ENCODE measurements at places on chromosomes 16 and 17.

DNA sequence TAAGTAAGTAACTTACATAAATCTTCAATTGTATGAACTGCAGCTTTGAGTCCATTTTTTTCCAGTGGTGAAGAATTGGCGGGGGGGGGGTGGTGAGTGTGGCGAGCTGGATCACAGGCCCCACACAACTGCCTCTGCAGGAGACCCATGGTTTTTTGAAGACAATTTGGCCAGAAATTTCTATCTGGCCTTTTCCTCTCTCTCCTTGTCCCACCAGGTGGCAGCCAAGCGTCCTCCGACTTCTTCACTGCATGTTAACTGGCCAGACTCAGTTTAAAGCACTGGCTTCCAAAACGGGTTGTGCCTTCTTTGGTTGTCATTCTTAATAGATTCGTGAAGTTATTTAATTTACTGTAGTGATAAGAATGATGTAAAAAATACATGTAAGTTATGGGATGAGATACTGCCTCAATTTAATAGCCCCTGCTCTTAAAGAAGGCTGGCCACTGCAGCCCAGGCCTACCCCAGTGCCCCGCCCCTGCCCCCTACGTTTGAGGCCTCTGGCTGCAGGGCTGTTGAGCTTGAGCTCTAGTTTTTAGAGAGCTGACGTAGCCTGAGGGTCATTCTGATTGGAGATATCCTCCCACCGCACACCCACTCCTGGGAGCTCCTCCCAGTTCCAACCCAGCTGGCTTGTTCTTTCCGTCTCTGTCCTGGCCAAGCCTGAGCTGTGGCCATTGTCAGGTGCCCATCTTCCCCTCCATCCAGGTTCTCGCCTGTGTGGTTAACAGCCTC, 36.4 kb downstream of the AKAP1 start:
- no peak for DNase-seq

DNA sequence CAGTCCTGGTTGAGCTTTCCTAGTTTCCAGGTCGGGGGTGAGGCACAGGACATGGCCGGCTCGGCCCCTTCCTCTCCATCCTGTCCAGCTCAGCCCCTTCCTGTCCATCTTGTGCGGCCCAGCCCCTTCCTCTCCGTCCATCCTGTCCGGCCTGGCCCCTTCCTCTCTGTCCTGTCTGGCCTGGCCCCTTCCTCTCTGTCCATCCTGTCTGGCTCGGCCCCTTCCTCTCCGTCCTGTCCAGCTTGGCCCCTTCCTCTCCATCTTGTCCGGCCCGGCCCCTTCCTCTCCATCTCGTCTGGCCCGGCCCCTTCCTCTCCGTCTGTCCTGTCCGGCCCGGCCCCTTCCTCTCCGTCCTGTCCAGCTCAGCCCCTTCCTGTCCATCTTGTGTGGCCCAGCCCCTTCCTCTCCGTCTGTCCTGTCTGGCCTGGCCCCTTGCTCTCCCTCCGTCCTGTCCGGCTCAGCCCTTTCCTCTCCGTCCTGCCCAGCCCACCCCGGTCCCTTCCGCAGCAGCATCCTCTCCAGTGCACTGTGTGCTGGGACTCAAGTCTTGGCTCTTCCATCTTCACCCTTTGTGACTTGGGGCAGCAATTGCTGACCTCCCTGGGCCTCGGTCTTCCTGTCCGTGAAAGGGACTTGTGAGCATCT, 5.5 kb upstream of the ZNF750 start:
- no peak for DNase-seq

DNA sequence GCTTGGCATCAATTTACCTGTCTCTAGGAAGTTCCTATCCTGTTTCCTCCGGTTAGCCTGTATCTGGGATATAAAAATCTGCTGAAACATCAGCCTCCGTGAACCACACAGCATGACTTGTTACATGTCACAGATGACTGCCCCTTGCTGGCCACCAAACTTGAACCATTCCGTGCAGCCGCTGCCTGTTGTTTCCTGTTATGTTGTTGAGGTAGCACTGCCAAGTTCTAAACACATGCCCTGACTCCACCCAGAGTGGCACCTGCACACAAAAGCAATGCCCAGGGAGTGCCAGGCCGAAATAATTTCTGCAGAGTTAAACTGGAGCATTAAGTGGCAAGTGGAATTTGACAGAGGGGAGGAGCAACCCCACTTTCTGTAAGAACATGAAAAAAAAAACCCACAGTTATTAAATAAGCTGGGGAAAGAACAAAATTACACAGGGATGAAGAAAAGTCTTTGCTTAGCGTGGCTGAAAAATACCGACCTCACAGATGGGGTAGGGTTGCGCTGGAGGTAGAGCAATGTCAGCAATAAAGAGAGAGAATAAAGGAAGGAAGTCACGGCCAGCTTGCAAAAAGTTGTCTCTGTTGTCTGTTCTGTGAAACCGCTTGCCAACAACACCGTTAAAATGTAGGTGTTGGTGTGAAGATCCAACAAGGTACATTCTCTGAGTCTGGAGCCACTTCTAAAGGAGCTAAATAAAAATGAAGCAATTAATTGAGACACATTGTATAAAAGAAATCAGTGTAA, 174.6 kb upstream of the CDH13 start:
- DNase-seq = no peak

DNA sequence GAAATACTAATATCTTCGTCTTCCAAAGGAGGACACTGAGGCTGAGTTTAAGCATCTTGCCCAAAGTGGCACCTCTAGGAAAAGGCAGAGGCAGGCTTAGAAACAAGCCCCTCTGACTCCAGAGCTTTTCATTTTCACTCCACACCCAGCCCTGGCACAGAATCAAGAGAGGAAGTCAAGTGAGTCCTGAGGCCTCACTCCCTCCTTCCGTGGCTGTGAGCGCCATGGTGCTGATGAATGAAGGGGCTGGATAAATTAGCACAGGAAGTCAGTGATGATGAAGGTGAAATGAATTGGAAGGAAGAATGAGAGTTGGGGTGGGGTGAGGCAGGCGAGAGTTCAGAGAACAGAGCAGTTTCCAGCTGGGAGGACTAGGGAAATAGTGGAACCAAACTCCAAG, 179.3 kb downstream of the TMEM132E start:
- DNase-seq = no peak

DNA sequence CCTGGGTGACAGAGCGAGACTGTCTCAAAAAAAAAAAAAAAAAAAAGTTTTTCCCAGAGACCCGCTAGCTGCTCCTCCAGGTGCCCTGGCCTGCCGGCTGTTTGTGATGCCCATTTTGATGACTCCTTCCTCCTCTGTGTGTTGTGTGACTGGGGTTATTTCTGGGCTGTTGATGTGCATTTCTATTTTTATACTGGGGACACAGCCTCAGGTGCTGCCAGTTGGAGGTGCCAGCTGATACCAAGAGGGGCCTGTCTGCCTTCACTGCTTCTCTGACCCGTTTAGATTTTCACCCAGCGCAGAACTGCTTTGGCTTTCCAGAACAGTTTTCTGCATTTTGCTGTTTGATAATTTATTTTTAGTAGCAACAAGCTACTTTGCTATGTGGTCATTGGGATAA, 6.7 kb downstream of the PLA2G15 start:
- DNase-seq = no peak

DNA sequence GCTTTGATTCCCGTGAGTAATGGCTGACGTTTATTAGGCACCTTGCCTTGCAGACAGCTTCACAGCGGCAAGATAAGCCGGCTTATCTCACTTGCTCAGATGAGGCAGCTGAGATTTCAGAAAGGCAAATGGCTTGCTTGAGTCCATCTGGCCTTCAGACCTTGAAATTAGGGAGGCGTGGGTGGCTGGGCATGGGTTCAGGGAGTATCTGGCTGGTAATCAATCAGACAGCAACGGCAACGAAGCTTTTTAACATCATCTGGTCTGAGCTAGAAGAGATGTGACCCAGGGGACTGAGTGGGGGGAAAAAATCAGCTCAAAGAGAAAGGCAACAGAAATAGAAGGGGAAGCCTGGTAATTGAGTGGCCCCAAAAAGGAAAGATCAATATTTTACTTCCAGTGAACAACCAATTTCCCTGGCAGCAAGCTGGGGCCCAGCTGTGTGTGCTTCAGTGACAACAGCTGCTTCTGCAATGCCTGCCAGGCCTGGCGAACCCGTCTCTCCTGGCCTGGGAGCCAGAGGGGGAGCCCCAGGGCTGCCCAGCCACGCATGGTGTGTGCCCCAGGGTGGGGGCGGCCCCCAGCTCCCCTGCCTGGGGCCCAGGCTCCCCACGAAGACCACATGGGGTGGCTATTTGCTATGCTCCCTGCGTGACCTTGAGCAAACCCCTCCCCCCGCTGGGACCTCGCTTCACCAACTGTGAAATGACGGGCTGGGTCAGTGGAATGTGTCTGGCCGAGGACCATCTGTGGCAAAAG, 34.0 kb downstream of the RAB11FIP4 start:
- no peak for DNase-seq

DNA sequence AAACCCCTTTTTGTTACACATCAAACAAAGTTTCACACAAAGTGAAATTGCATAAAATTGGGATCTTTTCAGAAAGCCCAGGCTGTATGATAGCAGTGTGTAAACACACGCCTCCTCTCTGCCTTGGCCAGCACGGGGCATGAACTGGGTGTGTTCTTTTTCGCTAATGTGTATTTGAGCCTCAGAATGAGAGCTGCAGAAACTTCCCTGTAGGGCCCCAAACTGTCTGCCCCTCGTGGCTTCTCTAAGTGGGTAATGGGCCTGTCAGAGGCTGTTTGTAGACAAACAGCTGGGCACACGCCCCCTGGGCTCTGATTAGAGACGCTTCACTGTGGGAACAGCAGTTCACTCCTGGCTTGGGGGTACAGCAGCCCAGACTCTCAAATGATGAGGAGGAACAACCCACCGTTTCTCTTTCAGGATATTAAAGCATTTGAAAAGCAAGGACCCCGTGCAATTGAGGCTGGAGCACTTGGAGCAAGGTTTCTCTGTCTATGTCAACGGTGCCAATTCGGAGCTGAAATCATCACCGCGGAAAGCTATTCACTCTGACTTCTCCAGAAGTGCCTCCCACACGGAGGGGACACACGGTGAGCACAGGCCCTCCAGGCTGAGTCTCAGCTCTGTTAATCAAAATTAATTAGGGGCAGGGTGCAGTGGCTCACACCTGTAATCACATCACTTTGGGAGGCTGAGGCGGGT, 78.4 kb downstream of the KATNIP start:
- DNase-seq = no peak

Measured in NCI-H1436 treated with DMSO at 0.1 percent for 48 hours (cell line).